Colonic mucosa (tissue), 4 donors: ENCODE measurements at places on chromosomes 3 and 15. TPM values are rescaled to one million over a fixed set of nuclear protein-coding genes. Genes with fewer than 3 reads are reported as not detected.

Gene CHL1
- 7.5 TPM for total RNA-seq

Gene PLXND1
- 26.7 TPM for total RNA-seq

Gene TNNC1
- total RNA-seq = 1.1 TPM

Gene TMEM108
- 0.20 TPM for total RNA-seq

Gene KCNMB3
- 1.7 TPM for total RNA-seq

Gene PSTPIP1
- total RNA-seq = 3.7 TPM

DNA sequence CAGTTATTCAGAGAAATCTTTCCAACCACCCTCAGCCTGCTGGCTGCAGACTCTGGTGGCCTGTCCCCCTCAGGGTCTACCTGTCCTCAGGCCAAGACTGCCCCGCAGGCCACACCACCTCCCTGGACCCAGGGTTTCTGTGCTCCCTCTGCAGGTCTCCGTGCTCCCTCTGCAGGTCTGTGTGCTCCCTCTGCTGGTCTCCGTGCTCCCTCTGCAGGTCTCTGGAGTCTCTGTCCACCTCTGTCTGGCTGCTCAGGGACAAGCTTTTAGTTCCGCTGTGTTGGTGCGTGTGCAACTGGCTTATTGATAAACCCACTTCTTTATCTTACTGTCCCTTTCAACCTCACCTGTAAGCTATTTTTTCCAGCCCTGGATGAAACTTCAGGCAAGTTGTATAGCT, 30.1 kb downstream of the BDH1 start:
- DNase-seq = no peak

- DNase-seq = peak; percentile 49
These were observed 30.4 kb downstream of the ACKR2 start for GRCh38 chr3:42839616-42840015.

GRCh38 chr3:66153481-66154443, 67.0 kb upstream of the SLC25A26 start:
- no peak for DNase-seq

DNA sequence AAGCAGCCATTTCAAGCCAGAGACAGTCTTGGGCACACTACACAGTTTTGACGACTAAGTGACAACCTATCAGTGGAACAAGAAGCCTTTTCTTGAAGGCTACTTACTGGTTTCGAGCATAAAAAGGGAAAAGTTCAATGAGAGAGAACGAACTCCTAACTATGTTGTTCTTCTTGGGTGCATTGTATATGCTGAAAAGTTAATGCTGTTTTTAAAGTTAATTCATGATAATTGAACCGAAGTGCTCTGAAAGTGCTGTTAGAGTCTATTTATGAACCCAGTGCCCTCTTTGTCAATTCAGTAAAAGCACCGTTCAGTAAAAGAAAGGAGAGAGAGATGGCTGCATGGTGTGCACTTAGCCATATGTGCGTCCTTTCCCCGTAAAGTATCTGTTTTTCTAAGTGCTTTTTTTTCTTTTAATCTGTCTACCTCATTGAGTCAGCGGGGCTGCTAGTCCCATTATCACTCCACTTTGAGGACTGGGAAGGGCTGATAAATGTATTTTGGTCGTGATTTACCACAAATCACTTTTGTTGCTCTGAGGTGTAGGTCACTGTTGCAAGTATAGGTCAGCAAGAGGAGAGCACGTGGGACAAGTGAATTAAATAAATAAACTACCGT, 380.7 kb upstream of the GOLIM4 start:
- DNase-seq = no peak

- DNase-seq = no peak
These were observed 130.6 kb downstream of the STAG1 start for GRCh38 chr3:136621628-136622027.

DNA sequence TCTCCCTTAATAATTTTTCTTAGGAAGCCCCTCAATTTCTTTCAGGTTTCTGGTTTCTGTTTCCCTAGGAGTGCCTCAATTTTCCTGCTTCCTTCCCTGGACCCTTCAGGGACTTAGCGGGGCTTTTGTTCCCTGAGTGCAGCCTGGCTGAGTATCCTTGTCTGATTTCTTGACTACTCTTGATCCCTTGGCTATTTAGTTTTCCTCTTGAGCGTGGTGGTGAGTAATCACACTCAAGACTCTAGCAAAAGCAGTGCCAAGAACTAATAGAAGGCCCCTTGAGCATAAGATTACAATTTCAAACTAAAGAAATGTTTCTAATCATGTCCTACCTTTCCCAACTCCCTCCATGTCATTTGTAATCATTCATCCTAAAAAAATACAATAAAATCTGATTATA, 94.3 kb upstream of the C3orf80 start:
- no peak for DNase-seq

DNA sequence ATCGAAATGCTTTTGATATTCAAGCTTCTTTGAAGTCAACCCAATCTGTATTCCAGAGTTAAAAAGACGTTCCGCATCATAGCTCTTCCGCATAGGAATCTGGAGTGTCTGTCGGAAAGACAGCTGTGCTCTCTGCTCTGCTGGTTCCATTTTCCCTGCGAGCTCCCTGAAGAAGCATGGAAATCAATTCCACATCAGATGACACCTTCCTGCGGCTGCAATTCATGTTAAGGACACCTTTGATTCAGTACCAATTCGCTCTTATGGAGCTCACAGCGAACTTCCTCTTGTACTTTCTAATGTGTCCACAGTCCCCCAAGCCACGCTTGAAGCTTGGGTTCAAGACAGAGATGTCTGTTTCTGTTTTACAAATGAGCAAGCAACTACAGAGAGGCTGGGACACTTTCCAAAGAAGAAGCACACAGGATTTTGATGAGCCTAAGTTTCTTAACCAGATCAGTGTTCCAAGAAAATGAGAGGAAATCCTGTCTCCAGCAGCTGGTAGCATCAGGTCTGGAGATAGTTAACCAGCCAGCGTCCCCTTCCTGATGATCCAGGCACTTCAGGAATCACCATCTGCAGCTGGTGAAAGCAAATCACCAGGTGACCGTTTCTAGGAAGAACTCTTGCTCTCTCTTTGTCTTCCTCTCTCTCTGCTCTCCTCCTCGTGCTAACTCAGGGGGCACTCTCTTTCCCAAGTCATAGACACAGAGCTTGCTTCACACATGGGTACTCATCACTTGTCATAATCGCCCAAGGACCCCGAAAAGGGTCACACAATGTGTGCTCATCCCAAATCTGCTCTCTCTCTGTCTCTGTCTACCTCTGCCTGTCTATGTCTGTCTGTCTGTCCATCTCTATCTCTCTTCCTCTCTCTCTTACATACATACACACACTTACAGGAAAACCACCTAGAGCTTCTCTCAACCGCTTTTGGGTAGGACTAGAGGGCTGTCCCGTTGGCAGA, 281.8 kb downstream of the FAM43A start:
- DNase-seq = peak; percentile 4

DNA sequence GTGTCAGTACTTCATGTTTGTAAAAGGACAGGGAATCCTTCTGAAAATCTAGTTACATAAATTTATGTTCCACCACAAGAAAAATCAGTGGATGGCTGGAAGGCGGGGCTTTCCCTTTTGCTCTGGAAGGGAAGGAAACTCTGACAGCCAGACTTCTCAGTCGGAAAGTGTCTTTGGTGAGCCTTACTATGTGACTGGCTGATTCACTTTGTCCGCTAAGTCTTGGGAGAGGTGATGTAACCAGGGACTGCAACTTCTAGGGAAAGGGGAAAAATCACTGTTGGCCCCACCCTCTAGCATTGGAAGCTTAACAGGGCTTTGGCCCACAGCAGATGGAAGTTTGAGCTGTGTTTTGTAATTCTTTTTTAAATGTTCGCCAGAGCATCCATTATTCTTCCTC, 281.4 kb upstream of the CTDSPL start:
- DNase-seq = no peak

GRCh38 chr3:95235916-95236315, 1173.1 kb downstream of the NSUN3 start:
- DNase-seq = no peak

GRCh38 chr15:64950888-64951287, 38.8 kb downstream of the SPG21 start:
- DNase-seq = no peak

DNA sequence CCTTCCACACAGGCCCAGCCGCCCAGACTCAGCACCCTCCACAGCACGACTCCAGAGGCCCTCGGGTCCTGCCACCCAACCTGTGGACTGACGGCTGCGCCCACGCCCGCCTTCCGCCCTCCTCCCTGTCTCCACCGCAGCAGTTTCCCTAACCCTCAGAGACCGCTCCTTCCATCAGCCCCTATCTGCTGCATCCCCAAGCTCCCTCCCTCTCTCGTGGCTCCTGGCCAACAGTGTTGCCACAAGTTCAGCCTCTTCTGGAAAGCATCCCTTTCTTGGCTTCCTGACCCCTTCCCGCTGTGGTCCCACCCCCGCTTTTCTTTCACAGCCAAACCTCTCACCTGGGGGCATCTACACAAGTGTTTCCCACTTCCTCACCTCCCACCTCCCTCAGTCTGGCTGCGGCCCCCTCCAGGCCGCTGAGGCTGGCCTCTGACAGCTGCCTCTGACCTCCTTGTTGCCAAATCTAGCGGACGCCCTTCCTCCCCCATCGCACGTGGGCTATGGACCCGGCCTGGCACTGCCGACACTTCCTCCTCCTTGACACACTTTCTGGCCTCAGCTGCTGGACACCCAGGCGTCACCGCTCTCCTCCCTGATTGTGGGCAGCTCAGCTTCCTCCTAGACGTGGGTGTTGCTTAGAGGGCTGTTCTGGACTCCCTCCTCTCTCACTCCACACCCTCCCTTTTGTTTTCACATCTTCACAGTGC, 168.8 kb upstream of the TLE3 start:
- DNase-seq = peak; percentile 42

DNA sequence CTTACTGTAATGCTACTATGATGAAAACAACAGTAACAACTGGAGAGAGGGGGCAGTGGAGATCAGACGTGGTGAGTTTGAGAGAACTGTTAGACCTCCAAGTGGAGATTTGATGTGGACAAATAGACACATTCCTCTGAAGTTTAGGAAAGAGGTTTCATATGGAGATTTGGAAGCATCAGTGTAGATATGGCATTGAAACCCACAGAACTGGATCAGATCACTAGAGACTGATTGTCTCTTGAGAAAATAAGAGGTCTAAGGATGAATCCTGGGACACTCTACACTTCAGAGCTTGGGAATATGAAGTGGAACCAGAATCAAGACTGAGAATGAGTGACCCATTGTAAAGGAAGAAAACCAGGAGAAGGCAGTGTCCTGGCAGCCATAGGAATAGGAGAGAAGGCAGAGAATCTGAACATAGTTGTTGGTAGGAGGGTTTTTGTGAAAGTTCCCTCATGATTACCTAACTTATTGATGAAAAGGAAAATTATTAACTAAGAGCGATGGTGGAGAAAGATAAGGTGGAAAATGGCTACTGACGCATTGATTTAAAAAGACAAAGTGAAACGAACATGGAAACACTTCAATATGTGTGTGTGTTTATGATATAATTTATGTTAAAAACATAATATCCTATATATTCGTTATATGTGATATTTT, 29.7 kb upstream of the PYDC2 start:
- no peak for DNase-seq

DNA sequence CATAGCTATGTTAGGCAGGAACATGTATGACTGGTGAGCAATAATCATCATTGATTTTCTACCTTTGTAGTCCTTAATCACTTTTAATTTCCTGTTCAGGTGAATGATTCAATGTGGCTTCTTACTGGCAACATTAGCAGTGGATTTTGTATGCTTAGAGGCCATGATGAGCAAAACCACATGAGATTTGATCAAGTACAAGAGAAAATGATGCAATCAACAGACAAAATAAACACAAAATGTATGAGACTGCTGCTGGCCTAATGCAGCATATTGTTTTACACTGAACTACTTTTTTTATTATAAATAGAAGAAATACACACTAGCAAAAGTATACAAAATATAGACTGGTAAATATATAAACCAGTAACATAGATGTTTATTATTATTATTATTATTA, 47.5 kb upstream of the SI start:
- no peak for DNase-seq

DNA sequence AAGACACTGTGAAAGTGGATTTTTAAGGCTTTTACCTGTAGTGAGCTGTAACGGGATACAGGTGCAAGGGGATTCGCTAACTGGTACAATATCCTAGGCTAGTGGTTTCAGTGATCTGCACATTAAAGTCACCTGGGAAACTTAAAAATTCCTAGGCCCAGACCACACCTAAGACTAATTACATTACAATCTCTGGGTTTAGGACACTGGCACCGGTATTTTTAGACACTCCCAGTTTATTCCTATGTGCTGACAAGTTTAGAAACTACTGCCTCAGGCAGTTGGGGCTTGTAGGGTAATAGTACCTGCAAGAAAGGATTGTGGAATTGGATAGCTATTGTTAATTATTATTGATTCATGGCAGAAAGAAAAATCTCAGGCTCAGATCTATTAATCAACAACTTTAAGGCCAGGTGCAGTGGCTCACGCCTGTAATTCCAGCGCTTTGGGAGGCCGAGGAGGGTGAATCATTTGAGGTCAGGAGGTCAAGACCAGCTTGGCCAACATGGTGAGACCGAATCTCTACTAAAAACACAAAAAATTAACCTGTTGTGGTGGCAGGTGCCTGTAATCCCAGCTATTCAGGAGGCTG, 50.4 kb upstream of the CASR start:
- DNase-seq = no peak

DNA sequence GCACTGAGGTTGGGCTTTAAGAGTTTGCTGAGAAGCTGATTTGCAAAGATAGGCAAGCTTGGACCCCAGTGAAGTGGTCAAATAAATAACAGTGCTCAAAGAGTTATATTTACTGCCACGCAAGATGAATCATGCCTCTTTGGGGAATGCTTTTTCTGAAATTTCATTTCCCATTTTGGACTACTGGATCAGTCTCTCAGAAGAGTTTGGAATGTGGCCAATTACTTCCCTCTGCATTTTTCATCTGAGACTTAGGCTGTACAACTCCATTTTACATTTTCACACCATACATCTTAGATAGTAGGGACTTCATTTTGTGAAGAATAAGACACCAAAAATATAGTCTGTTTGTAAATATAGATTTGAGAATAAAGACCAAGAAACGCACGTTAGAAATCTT, 419.7 kb downstream of the FGF12 start:
- no peak for DNase-seq

GRCh38 chr3:41518626-41519025, 319.3 kb downstream of the CTNNB1 start:
- no peak for DNase-seq

DNA sequence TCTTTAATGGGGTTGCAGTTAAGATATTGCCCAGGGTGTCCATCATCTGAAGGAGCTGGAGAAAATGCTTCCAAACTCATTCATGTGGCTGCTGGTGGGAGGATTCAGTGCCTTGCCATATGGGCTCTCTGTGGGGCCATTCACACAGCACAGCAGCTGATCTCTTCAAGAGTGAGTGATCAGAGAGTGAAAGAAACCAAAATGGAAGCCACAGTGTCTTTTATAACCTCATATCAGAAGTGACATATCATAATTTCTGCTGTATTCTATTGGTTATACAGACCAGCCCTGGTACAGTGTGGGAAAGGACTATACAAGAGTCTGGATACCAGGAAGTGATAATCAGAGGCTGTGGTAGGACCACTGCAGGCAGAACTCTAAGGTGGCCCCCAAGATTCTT, 33.6 kb downstream of the HHLA2 start:
- DNase-seq = no peak

GRCh38 chr15:51327081-51327480, 11.3 kb downstream of the CYP19A1 start:
- no peak for DNase-seq

GRCh38 chr15:42101861-42102260, 7.5 kb upstream of the PLA2G4D start:
- no peak for DNase-seq

- DNase-seq = no peak
These were observed 44.8 kb downstream of the ISL2 start for GRCh38 chr15:76381366-76381765.

GRCh38 chr3:123741041-123741511, 143.1 kb downstream of the MYLK start:
- DNase-seq = no peak
